ENCODE measurements at places on chromosomes 13 and 19. TPM values are rescaled to one million over a fixed set of nuclear protein-coding genes. Genes with fewer than 3 reads are reported as not detected.

Gene SSBP4
- total RNA-seq: 32.9 TPM

Gene CNFN
- not detected for total RNA-seq

Gene ICAM5
- under 0.01 TPM for total RNA-seq

Gene RLN3
- total RNA-seq: not detected

Gene ATCAY
- total RNA-seq: not detected

Gene SLC8A2
- not detected for total RNA-seq

Gene CFAP97D2
- total RNA-seq: not detected

Gene ERICH4
- total RNA-seq: not detected

Gene TBCB
- total RNA-seq: 135 TPM

Gene F10
- under 0.01 TPM for total RNA-seq

Gene SEMA6B
- total RNA-seq: 41.9 TPM

Gene KIR2DL3
- total RNA-seq: not detected

Gene CLEC17A
- total RNA-seq: not detected

Gene SIGLEC8
- total RNA-seq: not detected
